ENCODE measurements at places on chromosomes 13 and 19.

DNA sequence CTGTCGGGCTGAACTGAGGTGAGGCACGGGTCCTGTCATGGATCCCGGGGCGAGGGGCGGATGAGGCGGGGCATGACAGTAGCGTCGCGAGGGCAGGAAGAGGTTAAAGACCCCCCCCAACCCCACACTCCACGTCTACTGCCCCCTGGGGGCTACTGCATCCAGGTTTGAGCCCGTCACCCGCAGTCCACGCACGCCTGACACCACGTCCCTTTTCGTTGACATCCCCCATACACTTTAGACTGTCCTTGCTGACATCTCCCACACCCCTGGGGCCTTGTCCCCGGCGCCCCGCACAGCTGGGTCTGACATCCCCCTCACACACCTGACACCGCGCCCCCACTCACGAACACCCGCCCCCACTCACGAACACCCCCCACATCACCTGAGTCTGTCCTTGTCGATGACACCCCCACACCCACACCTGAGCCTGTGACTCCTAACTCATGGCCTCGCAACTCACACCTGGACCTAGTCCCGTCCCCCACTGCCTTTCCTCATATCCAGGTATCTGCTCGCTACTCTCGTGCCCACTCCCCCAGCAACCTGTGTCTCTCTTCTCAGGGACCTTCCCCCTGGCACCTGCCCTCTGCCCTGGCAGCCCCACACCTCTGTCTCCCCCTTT lies 416 bp downstream of the SLC25A42 start:
- no peak for DNase-seq

DNA sequence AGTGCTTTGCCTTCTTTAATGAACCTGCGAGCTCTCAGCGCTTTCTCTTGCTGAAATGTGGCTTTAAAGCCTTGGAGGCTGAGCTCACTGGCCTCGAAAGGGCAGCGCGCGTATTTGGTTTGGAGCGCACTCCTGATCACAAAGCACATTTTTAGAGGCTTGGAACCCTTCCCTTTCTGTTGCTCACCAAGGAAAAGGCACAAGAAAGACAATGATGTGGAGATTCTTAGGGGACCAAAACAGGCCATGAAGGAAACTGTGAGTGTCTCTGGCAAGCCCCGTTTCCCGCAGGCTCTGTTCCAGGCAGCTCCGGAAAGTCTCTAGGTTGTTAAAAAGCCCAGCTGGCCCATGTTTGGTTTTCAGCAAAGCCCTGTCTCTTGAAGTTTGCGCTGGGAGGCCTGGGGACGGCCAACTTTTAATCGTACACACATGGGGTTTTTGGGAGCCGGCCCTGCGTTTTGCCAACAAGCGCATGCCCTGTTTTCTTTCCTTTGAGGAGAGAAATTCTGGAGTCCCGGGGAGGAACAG lies 9.4 kb upstream of the SPC24 start:
- DNase-seq = peak; percentile 17

- DNase-seq = no peak
Observed at GRCh38 chr19:30882411-30883005, 466.7 kb downstream of the TSHZ3 start.

- no peak for DNase-seq
Observed at GRCh38 chr13:33828431-33829129, 10.6 kb downstream of the RFC3 start.

DNA sequence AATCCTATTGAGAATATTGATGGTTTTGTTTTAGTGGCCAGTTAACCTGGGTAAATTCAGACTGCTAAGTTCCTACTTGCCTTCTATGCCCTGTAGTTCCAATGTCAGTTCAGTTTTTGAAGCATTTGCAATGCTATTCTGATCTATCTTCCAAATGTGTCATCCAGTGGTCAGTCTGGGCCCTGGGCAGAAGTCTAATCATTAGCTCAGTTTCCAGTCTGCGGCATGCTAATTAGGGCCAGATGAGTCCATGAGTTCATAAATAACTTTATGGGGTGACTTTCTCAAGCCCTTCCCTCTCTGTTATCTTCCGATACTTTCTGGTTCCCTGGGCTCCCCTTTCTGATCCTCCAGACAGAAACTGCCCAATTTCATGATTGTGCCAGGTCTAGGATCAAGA lies 32.7 kb downstream of the FAM187B start:
- DNase-seq = no peak

- DNase-seq = no peak
Observed at GRCh38 chr13:113905942-113906341, 42.1 kb upstream of the GAS6 start.

DNA sequence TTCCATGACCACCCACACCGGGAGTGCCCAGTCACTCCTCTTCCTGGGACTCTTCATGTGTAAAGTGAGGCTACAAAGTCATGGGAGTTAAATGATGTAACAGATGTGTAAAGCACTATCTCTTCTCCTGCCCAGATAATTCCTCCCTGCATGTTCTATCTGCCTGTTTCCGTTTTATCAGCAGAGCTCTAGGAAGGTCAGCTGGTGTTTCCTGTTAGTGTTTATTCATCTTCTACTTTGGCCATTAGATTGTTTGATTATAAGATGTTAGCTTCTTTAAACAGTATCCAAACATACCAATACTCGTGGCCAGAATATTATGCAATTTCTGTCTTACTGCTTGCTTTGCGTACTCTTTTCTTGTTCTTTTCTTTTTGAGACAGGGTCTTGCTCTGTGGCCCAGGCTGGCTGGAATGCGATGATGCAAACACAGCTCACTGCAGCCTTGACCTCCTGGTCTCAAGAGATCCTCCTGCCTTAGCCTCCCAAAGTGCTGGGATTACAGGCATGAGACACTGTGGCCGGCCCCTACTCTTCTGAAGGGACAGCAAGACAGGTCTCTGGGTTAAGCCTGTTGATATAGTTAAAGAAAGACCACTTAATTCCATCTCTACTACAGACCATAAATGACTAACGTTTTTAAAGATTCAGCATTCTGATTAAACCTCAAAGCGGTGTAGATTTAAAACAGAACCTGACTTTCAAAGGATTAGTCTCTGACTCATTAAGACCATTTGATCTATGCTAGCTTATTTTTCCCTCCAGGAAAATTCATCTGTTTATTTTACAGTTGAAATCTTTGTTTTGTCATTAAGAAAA lies 97.4 kb upstream of the AKAP11 start:
- no peak for DNase-seq

GRCh38 chr13:59658027-59658737 lies 505.5 kb downstream of the DIAPH3 start:
- DNase-seq = no peak

- DNase-seq = no peak
Observed at GRCh38 chr13:47503475-47503874, 497.6 kb downstream of the SUCLA2 start.

DNA sequence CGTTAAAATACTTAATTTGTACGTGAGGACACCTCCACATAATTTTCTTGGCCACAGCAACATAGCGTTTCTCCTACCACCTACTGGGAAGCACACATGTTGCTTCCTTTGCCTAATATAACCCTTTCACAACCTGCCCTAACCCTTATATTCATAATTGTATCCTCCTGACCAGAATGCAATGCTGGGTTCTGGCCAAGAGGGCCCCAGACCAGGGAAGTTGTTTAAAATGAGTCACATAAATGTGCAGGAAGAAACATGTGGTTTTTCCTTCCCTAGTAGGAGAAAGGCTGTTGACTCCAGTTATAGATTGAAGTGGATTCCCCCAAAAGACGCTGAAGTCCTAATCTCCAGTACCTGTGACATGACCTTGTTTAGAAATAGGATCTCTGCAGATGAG lies 187.3 kb downstream of the NUFIP1 start:
- DNase-seq = no peak

DNA sequence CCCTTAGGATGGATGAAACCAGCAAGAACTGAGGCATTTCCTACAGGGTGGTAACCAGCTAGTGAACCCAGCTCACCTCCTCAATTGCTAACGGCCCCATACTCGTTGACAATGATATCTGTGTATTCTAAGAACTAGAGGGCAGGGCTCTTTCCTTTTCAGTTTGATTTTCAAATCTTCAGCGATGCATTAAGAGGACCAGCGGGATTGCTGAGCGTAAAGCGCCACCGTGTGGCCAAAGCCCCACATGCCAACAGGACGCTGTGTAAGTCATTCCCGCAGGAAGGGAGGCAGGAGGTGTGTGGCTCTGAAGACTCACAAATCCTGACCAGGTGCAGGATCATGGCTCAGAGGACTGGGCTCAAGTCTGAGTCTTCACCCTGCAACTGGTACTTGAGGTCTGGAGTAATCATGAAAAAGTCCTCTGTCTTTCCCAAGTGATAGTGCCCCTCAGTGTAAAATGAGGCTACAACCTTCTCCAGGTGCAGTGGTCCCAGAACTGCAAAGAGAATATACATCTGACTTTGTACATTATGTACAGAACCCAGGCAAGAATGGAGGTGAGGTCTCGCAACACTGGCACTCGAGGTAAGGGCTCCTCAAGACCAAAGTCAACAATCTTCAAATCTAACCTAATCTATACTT lies 40.9 kb downstream of the C13orf42 start:
- peak; percentile 71 for DNase-seq

GRCh38 chr13:71852736-71853135 lies 14.3 kb downstream of the DACH1 start:
- DNase-seq = no peak

DNA sequence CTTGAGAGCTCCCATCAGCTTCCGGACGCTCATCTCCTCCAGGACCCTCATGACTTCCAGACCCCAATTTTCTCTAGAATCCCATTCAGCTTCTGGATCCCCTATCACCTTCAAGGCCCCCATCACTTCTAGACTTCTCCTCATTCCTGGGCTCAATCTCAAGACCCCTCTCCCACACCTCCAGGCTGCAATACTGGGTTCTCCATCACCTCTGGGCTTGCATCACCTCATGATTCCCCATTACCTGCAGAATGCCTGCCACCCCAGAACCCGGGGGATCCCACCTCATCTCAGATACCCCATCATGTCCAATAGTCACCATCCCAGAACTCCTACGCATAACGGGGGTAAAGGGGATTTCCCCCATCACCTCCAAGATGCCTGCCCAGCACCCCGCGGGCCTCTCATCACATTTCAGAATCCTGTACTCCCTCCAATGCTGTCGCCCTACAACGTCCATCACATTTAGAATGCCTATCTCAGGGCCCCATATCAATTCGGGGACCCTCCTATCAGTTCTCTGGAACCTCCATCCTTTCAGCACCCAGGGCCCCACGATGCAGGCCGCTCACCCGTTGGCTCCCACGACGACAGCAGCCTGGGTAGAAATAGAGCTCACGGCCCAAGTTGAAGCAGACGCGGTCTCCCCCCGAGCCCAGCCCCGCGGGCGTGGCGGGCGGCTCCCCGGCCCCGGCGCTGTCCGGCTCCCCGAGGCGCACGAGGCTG lies 738 bp downstream of the DMWD start:
- DNase-seq = no peak

DNA sequence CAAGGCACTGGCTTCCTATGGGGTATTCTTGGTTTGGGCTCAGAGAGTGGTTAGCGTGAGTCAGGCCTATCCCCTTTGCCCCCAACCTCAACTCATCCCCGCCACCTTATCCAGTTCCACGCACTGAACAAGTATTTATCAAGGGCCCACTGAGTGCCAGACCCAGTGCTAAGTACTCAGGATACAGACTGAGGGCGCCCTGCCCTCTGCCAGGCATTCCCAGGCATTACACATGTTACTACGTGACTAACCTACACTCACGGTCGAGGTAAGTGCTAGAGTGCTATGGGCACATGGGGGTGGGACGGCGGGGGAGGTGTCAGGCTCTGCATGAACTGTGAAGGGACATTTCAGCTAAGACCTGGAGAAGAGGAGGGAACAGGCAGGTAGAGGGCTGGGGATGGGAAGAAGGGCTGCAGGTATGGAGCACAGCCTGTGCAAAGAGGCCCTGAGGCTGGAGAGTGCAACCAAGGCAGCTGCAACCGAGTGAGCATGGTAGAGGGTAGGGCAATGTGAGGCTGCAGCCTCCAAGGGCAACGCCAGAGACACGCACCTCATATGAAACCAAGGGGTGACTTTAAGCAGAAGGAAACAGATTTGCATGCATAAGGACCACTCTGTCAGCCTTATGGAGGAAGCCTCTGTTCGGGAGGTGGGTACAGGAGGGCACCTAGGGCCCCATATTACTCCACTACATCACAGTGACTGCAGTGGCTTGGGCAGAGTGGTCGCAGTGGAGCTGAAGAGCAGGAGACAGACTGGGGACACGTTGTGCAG lies 22.5 kb downstream of the DHRS12 start:
- DNase-seq = no peak

- no peak for DNase-seq
Observed at GRCh38 chr13:60787083-60787482, 390.1 kb downstream of the TDRD3 start.

GRCh38 chr13:33560726-33561125 lies 257.2 kb upstream of the RFC3 start:
- DNase-seq = no peak

DNA sequence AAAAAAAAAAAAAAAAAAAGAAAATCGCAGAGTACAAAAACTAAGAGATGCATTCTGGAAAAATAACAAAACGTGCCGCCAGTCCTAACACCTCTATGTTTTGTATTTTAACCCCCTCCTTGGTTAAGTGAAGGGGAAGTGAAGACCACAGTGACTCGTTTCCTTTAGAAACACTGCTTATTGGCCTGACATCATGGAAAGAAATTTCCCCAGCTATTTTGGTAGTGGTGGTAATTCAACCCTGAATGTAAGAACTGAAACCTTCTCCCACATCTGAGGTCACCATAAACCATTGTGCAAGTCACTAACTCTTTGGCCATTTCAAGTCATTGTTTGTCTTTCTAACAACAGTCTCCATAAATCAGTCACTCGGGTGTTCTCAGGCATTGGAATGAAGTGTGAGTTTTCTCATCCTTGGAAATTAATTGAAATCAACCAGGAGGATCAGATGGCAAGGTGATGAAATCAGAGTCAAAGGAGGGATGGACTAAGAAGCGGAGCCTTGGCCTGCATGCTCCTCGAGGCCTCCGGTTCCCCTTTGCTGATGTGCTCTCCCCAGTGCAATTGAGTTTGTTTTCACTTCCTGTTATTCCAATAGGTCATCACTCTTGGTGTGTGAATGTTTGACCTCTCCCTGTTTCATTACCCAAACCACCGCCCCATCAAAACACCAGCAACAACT lies 443.9 kb downstream of the FGF9 start:
- no peak for DNase-seq

- no peak for DNase-seq
Observed at GRCh38 chr19:45667620-45668341, at the start of gene GIPR. Gene GIPR, plus strand, starts transcription at chr19:45668221. Its CDS starts 1,300 bp downstream, at chr19:45669521.

- no peak for DNase-seq
Observed at GRCh38 chr13:102651892-102652291, 43.0 kb downstream of the METTL21C start.

GRCh38 chr19:42683917-42684513 lies 56.3 kb downstream of the PSG3 start:
- DNase-seq = no peak

GRCh38 chr13:48891586-48891985 lies 84.1 kb upstream of the FNDC3A start:
- no peak for DNase-seq
